ENCODE measurements at places on chromosomes 16 and 17.
A peak's percentile ranks its signal among the peaks of the same experiment; 100 is the strongest.

GRCh38 chr16:56851671-56852400 is 13.2 kb upstream of the SLC12A3 start:
- DNase-seq, result no peak

DNA sequence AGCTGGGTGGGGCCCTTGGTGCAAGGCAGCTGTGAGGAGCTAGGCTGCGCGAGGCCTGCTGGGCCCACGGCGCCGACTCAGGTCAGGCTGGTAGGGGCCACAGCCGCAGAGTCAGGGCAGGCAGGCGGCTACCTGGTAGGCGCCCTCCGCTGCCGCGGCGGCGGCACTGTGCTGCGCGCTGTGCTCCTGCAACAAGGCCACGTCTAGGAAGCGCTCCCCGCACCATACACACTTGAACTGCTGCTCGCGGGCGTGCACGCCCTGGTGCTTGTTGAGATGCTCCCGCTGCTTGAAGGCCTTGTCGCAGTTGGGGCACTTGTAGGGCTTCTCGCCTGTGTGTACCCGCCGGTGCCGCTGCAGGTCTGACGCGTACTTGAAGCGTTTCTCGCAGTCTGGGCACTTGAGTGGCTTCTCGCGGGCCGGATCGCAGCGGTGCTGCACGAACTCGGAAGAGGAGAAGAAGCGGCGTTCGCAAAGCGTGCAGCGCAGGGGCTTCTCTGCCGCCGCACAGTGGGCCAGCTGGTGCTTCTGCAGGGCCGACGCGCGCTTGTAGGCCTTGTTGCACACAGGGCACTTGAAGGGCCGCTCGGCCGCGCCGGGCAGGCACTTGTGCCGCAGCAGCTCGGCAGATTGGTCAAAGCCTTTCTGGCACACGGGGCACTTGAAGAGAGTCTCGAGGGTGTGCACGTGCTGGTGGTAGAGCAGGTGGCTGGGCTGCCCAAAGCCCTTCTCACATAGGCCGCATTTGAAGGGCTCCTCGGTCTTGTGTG is 3.9 kb downstream of the ZNF319 start:
- no peak for DNase-seq

DNA sequence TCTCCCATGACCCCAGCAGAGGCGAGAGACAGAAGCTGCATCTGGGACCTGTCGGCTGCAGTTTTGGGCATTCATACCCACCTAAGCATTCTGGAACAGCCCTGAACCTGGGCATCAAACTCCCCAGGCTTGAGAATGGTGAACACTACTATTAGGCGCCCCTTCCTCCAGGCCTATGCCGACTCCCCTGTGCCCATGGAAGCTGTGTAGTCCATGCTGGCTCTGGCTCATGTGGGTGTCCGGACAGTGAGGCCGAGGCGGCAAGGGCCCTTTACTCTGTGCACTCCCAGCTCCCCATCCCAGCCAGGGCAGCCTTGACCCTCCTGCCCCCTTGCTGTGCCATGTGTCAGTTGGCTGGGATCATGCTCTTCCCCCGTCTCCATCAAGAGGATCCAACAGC is 89.0 kb upstream of the TOB1 start:
- no peak for DNase-seq

GRCh38 chr17:32114536-32114935 is 27.8 kb upstream of the RHOT1 start:
- DNase-seq, result no peak

GRCh38 chr17:6046431-6046830 is 23.7 kb upstream of the WSCD1 start:
- no peak for DNase-seq

GRCh38 chr16:86827521-86827920 is 249.2 kb downstream of the FOXL1 start:
- no peak for DNase-seq

DNA sequence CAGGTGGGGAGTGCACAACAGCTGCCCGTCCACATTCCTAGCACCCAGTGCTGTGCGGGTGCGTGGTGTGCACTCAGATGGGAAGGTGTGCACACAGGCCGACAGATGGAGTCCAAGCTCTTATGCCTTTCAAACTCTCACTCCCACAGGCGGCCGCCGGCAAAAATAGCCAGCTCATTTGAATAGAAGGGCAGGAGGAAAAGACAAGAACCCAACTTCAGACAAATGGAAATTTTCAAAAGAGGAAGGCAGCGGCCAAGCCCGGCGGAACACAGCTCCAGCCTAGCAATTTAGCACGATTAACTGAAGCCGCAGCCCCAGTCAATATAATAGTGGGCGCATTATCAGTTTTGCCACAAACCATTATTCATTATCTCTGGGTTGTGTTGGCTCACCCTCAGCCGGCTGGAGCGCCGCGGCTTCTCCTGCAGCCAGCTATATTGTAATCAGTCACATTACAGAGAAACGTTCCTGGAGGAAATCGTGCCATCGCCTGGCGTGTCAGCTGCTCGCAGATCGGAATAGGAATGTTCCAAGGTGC is 103.9 kb upstream of the SEC14L1 start:
- no peak for DNase-seq

DNA sequence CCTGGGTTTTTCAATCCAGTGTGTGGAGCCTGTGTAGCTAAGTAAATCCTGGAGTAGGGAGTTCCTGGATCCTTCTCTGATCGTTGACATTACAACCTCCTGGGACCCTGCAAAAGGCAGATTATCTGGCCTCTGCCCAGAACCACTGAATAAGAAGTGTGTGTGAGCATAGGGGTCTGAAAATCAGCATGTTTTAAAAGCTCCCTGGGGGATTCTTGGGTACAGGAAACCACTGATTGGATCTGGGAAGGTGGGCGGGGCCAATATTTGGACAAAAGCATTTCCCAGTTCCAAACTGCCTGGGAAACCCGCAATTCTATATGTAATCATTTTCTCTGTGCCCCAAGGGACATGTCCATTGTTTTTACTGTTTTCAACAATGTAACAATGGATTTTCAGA is 27.2 kb upstream of the BEAN1 start:
- no peak for DNase-seq

DNA sequence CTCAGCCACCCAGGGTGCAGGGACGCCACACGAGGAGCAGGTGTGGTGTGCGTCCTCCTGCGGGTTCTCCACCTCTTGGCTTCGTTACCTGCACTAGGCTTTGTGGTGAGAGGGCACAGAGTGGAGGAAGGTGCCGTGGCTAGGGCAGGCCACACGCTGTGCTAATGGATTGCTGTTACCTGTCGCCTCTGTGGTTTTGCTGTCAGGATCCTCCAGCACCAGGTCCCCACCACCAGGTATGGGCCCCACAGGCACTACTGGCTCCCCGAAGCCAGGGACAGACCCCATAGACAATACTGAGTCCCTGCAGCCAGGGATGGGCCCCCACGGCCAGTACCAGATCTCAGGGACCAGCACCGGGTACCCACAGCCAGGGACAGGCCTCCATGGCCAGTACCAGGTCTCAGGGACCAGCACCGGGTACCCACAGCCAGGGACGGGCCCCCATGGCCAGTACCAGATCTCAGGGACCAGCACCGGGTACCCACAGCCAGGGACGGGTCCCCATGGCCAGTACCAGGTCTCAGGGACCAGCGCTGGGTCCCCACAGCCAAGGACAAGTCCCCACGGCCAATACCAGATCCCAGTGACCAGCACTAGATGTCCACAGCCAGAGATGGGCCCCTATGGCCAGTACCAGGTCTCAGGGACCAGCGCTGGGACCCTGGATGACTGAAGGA is 315.6 kb downstream of the SEC14L1 start:
- DNase-seq, result no peak

GRCh38 chr17:56172517-56172982 is 19.3 kb downstream of the ANKFN1 start:
- no peak for DNase-seq

- no peak for DNase-seq
Observed at GRCh38 chr16:10592611-10593010, 12.2 kb upstream of the EMP2 start.

DNA sequence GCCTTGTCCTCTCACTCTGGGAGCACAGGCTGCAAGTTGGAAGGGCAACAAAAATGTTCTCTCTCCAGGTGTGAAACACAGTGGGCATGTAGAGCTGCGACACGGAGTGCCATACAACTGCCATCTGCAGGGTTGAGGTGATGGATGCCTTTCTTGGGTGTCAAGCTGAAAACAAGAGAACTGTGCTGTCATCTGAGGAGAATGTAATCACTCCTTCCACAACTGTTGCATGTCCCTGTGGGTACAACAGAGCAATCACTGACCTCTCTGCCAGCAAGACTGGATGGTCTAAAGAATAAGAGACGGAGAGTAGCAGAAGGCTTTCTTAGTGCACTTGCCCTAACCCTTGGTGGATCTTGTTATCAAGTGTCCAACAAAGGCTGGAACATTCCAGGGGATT is 29.2 kb downstream of the SLFN11 start:
- DNase-seq, result no peak

DNA sequence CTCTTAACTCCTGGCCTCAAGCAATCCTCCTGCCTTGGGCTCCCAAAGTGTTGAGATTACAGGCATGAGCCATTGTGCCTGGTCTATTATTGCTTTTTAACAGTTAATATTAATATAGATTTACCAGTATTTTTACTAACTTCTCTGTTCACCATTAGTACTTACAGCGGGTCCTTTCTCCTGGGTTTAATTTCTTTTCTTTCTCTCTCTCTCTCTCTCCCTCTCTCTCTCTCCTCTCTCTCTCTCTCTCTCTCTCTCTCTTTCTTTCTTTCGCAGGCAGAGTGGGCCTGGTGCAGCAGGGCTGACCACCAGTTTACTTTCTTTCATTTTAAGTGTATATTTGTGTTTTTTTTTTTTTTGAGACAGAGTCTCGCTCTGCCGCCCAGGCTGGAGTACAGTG is 14.7 kb upstream of the DHX40 start:
- no peak for DNase-seq

- DNase-seq, result no peak
Observed at GRCh38 chr16:72812672-72813071, 235.3 kb downstream of the ZFHX3 start.

DNA sequence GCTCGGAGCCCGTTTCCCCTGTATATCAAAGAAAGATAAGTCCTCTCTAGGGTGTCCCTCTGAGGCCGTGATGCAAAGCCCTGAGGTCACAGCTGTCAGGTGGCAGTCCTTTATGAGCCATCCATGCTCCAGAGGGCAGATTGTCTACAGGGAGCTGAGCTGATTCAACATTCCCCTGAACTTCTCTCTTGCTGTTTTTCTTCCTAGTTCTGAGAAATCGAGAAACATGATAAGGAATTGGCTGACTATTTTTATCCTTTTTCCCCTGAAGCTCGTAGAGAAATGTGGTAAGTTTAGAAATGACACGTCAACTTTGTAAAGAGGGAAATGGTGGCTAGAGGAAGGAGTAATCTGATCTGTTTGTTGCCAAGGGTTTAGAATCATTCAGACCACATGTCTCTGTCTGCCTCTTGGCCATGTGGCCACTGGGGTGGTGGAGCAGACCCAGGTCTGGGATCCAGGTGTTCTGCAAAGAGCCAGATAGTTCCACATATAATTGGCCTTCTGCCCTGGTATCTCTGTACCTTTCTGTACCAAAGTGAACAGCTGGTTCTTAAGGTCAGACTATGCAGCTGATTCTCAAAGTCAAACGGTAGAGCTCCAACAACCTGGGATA is 3.5 kb downstream of the CTNS start:
- peak; percentile 33 for DNase-seq

- no peak for DNase-seq
Observed at GRCh38 chr17:35183332-35183731, 10.9 kb downstream of the SLC35G3 start.

GRCh38 chr16:19935694-19936093 is 51.0 kb upstream of the GPRC5B start:
- no peak for DNase-seq

- DNase-seq, result no peak
Observed at GRCh38 chr16:83887080-83887479, 11.8 kb upstream of the MLYCD start.

DNA sequence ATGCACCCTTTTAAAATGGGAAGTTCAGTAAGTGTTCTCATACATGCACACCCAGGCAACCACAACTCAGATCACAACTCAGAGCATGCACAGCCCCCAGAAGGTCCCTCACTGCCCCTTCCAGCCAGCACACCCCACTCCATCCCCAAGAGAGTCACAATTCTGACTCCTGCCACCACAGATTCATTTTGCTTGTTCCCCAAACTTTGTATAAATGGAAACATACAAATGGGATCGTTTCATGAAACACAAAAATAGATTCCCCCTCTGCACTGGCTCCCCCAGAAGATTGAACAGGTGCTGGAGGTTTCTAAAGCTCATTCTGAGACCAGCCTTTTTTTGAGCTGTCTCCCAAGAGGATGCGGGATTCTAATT is 3.3 kb upstream of the TNFRSF13B start:
- no peak for DNase-seq

DNA sequence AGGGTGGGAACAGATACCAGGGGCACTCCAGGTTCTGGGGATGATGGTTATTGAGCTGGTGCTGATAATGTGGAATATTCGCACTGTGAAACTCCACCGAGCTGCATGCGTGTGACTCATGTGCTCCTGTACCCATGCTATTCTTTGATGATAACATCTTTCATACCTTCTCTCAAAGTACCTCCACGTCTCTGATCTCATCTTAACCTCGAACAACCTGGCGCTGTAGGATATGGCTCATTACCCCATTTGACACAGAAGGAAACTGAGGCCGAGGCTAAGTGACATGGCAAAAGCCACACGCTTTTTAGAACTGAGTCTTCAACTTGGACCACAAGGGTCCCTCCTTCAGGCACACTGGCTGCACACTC is 30.2 kb upstream of the MRPS23 start:
- DNase-seq, result peak; percentile 26

GRCh38 chr16:11640987-11641817 is 27.1 kb upstream of the SNN start:
- DNase-seq, result no peak

DNA sequence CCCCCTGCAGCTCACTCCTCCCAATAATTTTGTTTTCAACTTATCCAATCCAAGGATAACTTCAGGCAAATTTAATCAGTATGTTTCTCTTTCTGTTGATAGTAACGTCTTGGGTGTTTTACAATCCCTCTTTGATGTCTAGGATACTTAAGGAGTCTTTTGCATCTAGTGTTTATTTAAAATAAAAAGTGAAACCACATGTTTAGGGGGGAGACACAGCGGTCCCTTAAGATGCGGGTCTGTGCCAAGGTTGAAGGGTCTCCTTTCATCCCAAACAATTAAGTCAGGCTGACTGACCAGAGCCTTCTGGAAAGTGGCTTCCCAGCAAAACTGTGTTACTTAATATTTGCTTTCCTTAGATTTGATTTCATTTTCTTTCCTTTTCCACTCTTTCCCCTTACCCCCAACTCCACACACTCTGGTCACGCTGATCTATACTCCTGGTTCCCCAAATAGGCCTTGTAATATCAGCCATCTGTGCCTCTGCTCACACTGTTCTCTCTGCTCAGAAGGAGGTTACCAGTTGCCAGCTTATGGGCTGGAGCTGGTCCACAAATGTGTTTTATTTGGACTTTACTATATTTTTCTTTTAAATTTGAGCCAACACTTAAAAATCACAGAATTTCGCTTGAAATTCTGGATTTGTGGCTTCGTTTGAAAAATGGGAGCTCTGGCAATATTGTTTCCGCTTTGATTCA is 11.2 kb downstream of the ANKS4B start:
- no peak for DNase-seq

GRCh38 chr16:53695070-53695469 is 8.6 kb downstream of the RPGRIP1L start:
- no peak for DNase-seq

GRCh38 chr16:57023541-57024249 is 34.3 kb downstream of the NLRC5 start:
- peak; percentile 67 for DNase-seq
